ENCODE measurements at places on chromosomes 3 and 15. TPM values are rescaled to one million over a fixed set of nuclear protein-coding genes. Genes with fewer than 3 reads are reported as not detected.
A peak's percentile ranks its signal among the peaks of the same experiment; 100 is the strongest.

Gene SERINC4
- 0.18 TPM for total RNA-seq

DNA sequence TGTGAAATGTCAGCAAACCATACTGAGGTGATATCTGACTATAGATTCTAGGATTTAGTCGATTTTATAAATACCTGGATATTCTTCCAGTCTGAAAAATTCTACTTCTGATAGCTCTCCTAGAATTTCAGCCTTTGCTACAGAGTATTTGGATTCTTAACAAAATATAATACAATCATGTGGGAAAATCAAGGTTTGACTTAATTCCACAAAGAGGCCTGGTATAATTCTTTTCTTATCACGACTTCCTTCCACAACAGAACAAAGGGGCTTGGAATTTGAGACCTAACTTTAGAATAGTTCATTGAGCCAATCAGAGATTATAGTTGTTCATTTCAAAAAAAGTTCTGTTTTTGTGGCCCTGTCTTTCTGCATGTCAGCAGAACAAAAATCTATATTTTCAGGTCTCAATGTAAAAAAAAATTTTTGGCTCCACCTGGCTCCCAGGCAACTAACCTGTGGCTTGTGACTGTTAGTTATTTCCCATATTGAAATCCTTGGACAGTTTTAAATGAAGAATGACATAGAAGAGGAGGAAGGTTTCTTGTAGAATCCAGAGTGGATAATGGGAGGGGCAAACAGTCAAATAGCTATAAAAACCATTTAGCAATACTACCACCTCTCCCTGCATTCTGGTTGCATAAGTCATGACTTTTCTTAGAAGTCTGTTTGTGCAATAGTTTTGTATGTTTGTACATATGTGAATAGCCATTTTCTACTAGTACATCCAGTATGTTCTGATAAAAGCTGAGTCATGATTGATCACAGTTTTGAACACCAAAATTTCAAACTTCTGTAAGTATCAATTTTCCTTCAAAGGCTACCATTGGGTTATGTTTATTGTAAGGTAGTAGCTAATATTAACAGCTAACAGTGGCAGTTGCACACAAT, 4.0 kb downstream of the TM4SF1 start:
- DNase-seq: no peak

- peak; percentile 78 for DNase-seq
Measured at GRCh38 chr15:58227706-58228543, 89.7 kb downstream of the AQP9 start.

Gene INSYN1
- total RNA-seq: 5.7 TPM

Gene MUC13
- total RNA-seq: not detected

- DNase-seq: no peak
Measured at GRCh38 chr3:149382518-149382917, 5.1 kb upstream of the TM4SF1 start.

Gene CLDN11
- 0.62 TPM for total RNA-seq

- DNase-seq: no peak
Measured at GRCh38 chr15:34644061-34644460, 60.6 kb upstream of the GOLGA8B start.

DNA sequence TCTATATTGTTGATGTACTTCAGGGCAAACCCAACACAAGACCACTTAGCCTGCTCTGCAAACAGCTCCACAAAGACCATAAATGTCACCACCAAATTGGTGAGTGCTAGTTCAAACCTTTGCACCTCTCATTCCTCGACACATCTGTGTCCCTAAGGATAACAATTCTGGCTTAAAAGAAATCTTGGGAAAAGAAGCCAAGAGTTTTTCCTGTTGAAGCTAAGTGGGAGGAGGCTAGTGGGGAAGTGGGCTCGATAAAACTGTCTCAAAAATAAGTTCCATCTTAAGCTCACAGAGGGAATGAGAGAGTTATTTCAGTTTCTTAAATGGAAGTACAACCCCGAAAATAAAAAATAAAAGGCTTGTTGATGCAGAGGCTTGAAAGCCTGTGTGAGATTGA, 40.4 kb upstream of the PRICKLE2 start:
- DNase-seq: peak; percentile 55

- DNase-seq: peak; percentile 5
Measured at GRCh38 chr3:16697443-16698147, 92.4 kb upstream of the DAZL start.

DNA sequence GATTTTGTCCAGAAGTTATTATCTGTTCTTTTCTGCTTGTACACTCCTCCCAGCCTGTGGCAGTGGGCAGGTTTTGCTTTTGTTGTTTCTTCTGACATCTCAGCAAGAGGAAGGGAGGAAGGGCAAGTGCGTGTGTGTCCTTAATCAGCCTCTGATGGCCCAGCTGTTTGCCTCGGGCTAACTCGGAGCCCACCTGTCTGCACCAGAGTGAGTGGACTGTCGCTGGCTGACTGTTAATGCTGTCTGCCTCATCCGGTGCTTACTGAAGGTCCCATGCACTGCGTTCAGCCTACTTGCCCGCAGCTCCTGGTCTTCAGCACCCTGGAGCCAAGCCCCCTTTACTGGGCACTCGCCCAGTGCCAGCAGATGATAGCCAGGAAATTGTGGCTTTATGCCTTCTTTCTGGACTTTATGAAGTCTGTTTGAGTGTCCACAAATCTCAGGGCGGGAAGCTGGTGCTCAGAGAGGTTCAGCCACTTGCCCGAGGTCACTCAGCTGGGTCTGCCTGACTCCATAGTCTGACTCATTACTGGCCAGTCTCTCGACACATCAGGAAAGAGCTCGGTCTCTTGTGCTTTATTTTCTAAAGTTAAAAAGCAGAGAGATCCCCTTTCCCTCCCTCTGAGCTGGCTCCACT, 89.5 kb downstream of the CHRNA7 start:
- no peak for DNase-seq

Gene CPNE9
- 0.09 TPM for total RNA-seq

DNA sequence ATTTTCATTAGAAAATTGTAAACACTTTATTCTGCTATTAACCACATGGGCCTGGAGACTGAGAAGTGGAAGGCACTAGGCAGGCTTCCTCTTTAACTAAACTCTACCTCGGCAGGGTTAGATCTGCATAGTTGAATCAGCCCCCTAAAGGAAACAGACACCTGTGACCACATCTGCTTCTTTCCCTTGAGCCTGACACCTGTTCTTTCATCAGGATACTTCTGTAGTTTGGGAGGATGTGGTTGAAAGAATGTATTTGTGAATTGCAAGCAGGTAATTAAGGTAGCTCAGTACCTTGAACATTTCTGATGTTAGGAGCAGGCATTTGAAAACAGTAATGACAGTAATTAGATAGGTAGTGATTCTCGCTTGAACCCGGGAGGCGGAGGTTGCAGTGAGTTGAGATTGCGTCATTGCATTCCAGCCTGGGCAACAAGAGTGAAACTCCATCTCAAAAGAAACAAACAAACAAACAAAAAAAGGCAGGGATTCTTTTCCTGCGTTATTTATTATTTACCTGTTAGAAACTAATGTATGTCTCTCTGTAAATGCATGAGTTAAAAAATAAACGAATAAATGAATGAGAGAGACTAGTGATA, 468.5 kb downstream of the NLGN1 start:
- no peak for DNase-seq

Gene CLEC3B
- 184 TPM for total RNA-seq

GRCh38 chr3:49339581-49339940, 292 bp downstream of the USP4 start:
- DNase-seq: no peak

DNA sequence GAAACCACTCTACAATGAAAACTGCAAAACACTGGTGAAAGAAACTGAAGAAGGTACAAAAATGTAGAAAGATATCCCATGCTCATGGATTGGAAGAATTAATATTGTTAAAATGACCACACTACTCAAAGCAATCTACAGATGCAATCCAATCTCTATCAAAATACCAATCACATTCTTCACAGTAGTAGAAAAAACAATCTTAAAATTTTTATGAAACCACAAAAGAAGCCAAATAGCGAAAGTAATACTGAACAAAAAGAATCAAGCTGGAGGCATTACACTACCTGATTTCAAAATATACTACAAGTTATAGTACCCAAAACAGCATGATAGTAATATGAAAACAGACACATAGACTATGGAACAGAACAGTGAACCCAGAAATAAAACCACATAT, 36.9 kb downstream of the TXNRD3 start:
- no peak for DNase-seq

GRCh38 chr3:26721047-26721446, 98.5 kb downstream of the LRRC3B start:
- DNase-seq: no peak

Gene IL5RA
- total RNA-seq: 0.04 TPM

- DNase-seq: peak; percentile 84
Measured at GRCh38 chr15:78988361-78988911, 43.6 kb upstream of the CTSH start.

Gene GOLGA8R
- 3.1 TPM for total RNA-seq

- no peak for DNase-seq
Measured at GRCh38 chr3:80770106-80771074, 991.1 kb downstream of the GBE1 start.

DNA sequence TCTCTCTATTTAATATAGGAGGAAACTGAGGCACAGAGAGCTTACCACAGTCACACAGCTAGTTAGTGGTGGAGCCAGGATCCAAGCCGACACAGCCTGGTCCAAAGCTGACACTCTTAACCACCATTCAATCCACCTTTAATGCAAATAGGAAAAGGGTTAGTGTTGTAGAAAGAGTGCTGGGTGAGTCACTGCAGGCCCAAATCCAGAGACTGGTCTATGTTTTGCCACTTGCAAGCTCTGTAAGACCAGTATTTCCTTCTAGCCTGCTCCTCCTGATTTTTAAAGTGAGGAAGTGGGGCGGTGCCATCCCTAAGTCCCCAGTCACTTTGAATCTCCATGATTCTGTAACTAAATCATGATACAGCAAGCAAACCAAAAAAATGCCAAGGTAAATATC, 111.0 kb downstream of the MECOM start:
- no peak for DNase-seq

Gene IMPG2
- 1.3 TPM for total RNA-seq

Gene CAMKV
- total RNA-seq: 0.22 TPM

DNA sequence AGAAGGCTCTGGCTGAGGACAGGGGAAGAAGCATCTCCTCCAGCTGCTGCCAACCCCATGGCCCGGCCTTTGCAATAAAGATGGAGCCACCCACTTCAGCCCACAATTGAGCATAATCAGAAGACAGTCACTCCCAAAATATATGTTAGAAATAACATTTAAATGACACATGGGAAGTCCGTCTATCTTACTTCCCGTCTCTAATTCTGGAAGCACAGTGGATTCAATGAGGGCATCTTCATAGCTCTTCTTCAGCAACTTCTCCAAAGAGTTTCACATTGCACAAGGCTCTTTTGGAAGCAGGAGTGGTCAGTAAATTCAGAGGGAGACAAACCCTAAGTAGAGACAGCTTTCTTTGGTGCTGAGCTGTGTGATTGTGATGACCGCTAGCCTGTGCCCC, 67.0 kb upstream of the SEC61A1 start:
- DNase-seq: peak; percentile 40

GRCh38 chr3:50559702-50560101, 7.8 kb downstream of the C3orf18 start:
- no peak for DNase-seq

Gene C15orf39
- 5.5 TPM for total RNA-seq

DNA sequence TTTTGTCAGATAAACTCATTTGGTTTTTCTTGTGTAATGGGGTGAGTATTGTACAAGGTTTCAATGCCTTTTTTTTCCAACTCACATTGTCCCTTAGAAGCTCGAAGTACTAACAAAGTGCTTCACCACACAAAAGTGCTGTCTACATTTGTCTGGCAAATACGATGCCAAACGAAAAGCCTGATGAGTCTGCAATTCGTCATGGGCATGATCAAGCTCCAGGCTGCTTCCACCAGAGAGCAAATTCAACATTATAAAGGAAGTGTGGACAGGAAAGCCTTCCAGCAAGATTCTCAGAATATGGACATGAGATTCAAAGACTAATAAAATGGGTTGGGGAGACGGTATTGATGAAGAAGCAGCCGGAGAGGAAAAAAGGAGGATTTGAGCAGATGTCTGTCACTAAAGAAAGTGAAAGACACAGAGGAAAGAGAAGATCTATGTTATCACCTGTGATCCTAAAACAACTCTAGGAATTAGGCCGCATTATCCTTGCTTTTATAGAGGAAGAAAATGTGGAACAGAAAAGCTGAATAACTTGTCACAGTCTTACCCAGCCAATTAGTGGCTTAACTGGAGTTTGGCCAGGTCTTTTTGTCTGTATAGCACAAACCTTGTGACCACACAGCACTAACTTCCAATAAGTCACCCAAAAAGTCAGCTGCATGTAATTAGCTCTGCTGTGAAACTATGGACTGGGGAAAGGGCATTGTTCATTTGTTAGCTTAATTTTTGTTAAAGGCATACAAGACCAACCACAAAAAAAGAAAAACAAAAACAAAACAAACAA, 494.8 kb downstream of the FHIT start:
- DNase-seq: peak; percentile 22

Gene MCF2L2
- total RNA-seq: 0.35 TPM

Measured in muscle of leg (tissue), 16 donors.